ENCODE measurements at places on chromosomes 16 and 17. TPM values are rescaled to one million over a fixed set of nuclear protein-coding genes. Genes with fewer than 3 reads are reported as not detected.

Gene PHB1
- total RNA-seq, result 227 TPM

Gene EFCAB5
- 0.70 TPM for total RNA-seq

Gene DNAAF8
- not detected for total RNA-seq

Gene RILP
- 6.9 TPM for total RNA-seq

Gene METRNL
- 49.9 TPM for total RNA-seq

Gene CMTM4
- total RNA-seq, result 1.2 TPM

Gene ACSM3
- total RNA-seq, result 10.1 TPM

Gene MT4
- not detected for total RNA-seq

Gene HSF4
- total RNA-seq, result 43.7 TPM

Gene ICAM2
- total RNA-seq, result 40.6 TPM

Gene OR1A1
- not detected for total RNA-seq

Gene SLC46A1
- total RNA-seq, result 5.3 TPM

Gene CIAO2B
- 131 TPM for total RNA-seq

Gene TM4SF5
- total RNA-seq, result not detected

Gene GPR142
- total RNA-seq, result not detected

Gene MLX
- total RNA-seq, result 60.4 TPM

Gene SETD1A
- 26.4 TPM for total RNA-seq

Gene NAGS
- total RNA-seq, result 0.33 TPM

Gene SEZ6L2
- total RNA-seq, result not detected

Gene ATAD5
- total RNA-seq, result 46.3 TPM

Gene SERPINF2
- 0.18 TPM for total RNA-seq

Gene KRT33B
- total RNA-seq, result not detected

Gene LPO
- not detected for total RNA-seq

Gene KRT34
- total RNA-seq, result not detected

Gene DPEP2
- total RNA-seq, result 4.5 TPM

Gene FKBP10
- total RNA-seq, result 1.3 TPM

Gene C17orf50
- total RNA-seq, result not detected

Gene CFAP52
- total RNA-seq, result not detected

Gene KRT12
- not detected for total RNA-seq

Gene ARHGAP23
- total RNA-seq, result not detected

Gene TNS4
- 5.8 TPM for total RNA-seq

Gene TAT
- total RNA-seq, result not detected

Gene ITGA2B
- total RNA-seq, result 0.44 TPM

Gene NSF
- total RNA-seq, result 44.2 TPM

Gene CLEC18B
- 0.67 TPM for total RNA-seq

Gene SDR42E2
- not detected for total RNA-seq
